Stomach (tissue), 19 donors: ENCODE measurements at places on chromosomes 4 and X.

DNA sequence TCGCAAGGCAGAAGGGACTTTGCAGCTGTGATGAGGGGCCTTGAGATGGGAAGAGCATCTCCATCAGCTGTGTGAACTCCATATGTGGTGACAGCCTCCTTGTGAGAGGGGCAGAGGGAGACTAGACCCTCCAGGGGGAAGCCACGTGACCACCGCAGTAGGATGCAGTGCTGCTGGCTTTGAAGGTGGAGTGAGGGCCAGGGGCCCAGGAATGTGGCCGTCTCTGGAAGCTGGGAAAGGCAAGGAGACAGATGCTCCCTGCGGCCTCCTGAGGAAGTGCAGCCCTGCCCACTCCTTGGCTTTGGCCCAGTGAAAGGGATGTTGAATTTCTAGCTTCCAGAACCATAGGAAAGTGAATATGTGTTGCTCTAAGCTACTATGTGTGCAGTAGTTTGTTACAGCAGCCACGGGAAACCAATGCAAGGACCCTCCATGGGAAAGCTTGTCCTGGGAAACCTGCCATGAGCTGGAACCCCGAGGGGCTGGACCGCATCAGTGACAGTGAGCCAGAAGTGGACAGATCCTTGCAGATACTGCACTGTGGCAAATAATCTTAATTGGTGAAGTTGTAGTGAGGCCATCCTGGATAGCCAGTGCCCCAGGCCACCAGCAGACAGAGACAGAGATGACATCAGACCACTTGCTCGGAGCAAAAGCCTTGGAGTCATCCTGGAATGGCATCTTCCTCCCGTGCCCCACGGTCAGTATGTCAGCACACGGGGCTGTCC is 35.4 kb upstream of the SORCS2 start:
- peak; percentile 81 for DNase-seq

DNA sequence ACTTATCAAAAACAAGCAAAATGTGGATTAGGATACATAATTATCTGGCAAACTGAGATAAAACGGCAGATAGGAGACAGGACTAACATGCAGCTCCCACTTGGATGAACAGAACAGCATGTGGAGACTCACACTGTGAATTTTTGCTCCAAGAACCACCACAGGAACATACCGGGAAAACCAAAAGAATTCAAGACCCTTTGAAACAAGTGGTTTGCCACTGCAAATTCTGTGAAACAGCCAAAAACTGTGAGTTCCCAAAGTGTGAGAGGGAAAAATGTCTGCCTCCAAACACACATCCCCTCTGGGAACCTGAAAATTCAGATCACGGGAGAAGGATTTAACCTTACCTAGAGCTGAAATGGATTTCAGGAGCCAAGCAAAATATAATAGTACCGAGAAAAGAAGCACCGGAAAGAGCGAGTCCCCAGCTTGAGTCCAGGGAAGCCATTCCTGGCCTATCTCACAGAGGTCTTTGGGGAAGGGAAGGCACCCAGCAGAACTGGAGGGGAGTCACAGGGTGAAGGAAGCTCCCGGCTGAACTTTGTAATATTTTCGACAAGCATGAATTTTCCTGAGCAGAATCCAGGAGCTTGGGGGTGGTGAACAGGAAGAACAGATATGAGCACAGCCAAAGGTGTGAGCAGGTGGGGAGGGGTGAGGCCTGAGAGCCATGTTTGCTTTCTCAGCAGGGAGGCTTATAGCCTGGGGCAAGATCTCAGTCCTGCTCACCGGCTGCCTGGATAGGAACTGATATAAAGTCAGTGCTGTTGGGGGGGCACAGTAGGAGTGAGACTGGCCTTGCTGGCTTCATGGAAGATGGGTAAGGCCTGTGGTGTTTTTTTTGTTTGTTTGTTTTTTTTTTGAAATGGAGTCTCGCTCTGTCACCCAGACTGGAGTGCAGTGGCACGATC is 23.9 kb downstream of the MANBA start:
- DNase-seq: peak; percentile 43

GRCh38 chrX:140866446-140866845 is 135.9 kb upstream of the SPANXB1 start:
- no peak for DNase-seq

DNA sequence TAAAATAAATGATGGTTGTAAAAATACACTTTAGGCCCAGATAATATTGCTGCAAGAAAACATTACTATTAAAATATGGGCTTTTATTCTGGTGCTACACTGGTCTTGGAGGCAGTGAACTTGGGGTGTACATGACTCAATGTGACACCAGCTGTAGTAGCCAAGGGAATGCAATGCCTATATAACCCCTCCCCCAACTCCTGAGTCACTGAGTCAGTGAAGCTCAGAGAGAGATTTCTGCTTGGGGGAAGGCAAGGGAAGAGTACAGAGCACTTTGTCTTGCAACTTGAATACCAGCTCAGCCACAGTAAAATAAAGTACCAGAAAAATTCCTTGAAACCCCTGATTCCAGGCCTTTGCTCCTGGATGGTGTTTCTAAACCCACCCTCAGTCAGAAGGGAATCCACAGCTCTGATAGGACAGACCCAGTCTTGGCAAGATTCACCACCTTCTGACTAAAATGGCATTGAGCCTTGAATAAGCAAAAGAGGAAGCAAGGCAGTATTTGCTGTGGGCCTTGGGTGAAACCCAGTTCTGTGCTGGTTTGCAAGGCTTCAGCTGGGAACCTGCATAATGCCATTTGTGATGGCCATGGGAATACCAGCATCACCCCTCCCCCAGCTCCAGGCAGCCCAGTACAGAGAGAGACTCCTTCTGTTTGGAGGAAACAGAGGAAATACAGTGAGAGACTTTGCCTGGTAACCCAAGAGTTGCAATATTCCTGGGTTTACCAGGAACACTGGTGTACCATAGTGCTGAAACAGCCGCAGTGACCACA is 209.9 kb downstream of the IQCM start:
- DNase-seq: no peak

GRCh38 chr4:158319880-158320279 is 109.6 kb downstream of the TMEM144 start:
- no peak for DNase-seq

DNA sequence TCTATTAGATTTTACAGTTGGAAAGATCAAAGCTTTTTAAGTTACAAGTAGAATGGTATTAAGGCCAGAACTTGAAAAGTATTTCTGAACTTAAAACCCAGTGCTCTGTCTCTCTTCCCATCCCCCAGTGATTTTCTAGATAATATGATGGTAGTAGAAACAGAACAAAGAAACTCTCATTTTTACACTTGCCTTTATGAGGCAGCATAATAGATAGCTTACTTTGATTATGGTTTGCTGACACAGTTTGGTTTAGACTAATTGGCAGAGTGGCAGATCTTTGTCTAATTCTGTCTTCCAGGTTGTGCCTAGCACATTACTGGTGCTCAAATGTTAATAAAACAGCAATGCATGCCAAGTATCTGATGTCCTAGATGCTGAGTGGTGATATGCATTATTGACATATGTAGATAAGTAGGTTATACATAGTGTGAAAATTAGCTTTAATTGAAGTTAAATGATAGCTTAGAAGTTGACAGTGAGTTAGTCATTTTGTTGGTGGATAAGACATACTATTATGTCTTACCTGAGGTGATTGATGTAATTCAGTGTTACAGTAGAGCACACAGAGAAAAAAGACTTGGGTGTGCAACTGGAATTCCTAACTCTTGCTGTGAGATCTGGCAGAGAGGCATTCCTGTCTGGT is 4.3 kb upstream of the RAPGEF2 start:
- no peak for DNase-seq

DNA sequence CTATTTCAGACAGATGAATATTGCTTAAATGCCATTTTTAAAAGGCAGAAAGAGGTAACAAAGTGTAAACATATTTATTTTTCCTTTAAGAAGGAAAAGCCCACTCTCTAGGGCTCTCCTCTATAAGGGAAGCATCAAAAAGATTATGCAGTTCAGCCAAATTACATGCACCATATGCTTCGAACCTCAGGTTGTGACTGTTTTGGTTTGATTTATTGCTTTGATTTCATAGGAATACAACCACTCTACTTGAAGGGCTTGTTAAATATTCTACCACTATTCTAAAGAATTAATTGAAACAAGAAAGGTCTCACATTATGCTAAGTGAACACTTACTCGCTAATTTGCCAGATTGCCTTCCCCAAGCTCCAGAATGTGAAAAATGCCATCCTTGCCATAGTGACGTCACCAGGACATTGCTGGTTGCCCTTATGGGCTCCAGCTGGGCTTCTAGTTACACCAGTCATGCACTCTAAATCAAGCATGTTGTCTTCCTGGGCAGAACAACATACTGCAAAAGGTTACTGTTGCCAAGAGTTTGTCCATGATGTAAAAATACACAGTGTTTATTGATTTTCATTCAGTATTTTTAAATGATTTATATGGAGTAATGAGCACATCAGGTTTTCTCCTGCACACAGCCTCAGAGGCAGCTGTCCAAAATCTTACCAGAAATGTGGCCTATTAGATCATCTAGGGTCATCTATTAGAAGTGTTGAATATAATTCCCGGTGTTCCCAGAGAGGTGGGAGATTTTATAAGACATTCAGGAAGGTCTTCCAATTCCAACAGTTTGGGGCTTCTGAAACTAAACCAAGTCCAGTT is 164.4 kb upstream of the RAPGEF2 start:
- DNase-seq: peak; percentile 19

- no peak for DNase-seq
Observed at GRCh38 chr4:134636338-134637051, 434.9 kb upstream of the PABPC4L start.

DNA sequence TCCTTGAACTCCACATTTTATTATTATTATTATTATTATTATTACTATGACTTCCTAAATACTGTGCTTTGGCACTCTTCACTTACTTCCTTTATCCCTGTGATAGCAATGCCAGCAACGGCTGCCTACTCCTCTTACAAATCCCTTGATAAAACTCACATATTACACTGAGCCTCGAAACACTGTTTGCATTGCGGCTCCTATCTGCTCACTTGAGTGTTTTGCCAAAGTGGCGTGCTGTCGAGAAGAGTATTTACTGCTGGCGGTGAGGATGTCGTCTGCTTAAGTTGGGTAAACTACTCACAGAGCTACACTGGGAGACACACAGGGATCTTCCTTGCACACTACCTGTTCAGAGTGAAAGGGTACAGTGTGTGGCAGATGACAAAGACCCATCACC is 143.4 kb upstream of the VCX3A start:
- DNase-seq: peak; percentile 27

DNA sequence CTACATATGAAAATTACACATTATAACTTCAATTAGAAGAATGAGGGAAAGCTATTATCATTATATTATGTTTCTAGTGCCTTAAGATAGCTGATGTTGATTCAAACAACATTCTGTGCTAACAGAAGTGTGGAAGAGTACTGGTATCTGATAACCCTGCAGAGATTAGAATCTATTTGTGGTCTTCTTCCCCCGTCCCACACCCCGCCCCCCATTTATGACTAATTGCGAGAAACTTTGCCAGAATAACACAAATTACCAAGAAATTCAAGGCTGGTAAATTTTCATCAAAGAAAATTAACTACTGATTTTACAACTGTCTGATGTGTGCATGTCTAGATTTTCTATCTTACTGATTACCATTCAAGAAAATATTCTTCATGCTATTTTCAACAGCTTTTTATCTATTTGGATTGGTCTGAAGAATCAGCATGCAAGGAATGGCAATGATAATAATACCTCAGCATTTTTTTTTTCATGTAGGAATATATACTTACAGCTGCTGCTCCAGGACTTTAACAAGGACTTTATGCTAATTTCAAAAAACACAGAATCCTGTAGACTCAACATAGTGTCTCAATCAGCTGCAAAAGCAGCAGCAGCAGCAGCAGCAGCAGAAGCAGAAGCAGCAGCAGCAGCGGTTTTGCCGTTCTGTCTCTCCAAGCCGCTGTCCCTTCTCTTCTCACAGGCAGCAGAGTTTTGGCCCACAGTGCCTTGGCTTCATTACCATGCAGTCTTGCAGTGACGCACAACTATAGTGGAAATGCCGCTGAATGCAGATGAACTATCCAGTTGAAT is 126.7 kb downstream of the FRYL start:
- DNase-seq: peak; percentile 76

- no peak for DNase-seq
Observed at GRCh38 chr4:184873054-184873453, 47.3 kb upstream of the ACSL1 start.

- DNase-seq: no peak
Observed at GRCh38 chrX:47745416-47745815, 86.4 kb upstream of the UXT start.

GRCh38 chr4:1554876-1555265 is 129.2 kb downstream of the FAM53A start:
- no peak for DNase-seq

- peak; percentile 15 for DNase-seq
Observed at GRCh38 chrX:79601341-79602131, 234.4 kb upstream of the ITM2A start.

GRCh38 chr4:116665716-116666115 is 419.7 kb downstream of the TRAM1L1 start:
- DNase-seq: no peak
